ENCODE measurements at places on chromosomes 16 and 17. TPM values are rescaled to one million over a fixed set of nuclear protein-coding genes. Genes with fewer than 3 reads are reported as not detected.

DNA sequence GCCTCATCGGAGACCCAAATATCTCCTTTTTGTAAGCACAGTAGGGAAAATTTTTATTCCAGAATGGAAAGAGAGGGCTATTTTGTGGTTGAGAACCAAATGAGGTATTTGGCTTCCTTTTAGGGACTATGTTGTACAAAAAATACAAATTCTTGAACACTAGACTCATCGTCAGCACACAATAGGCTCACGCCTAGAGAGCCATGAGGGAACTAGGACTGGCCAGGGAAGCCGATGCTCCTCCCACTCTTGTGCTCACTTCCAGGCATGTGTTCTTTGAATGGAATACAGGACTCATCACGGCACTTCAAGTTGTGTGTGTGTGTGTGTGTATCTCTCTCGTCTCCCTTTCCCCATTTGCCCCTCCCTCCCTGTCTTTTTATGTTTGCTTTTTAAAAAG lies 17.8 kb upstream of the BLMH start:
- DNase-seq = no peak

NOD2 gene
- total RNA-seq = 2.5 TPM

DYNLL2 gene
- total RNA-seq = 13.9 TPM

DNA sequence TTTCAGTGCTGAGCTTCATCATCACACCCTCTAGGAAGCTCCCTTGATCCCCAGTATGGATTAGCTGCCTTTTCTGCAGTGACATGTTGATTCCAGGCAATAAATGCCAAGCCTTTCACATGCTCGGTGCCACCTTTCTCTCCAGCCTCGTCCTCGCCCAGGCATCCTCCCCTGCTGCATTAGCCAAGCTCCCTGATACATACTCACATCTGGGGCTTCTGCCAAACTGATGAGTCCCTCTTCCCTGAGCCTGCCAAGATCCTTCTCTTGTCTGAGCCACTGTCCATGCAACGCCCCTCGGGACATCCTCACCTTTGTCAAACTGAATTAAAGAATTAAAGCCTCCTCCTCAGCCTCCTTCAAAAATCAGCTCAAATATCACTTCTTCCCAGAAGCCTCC lies 538.5 kb upstream of the CDH11 start:
- no peak for DNase-seq

C16orf89 gene
- 6.3 TPM for total RNA-seq

DNA sequence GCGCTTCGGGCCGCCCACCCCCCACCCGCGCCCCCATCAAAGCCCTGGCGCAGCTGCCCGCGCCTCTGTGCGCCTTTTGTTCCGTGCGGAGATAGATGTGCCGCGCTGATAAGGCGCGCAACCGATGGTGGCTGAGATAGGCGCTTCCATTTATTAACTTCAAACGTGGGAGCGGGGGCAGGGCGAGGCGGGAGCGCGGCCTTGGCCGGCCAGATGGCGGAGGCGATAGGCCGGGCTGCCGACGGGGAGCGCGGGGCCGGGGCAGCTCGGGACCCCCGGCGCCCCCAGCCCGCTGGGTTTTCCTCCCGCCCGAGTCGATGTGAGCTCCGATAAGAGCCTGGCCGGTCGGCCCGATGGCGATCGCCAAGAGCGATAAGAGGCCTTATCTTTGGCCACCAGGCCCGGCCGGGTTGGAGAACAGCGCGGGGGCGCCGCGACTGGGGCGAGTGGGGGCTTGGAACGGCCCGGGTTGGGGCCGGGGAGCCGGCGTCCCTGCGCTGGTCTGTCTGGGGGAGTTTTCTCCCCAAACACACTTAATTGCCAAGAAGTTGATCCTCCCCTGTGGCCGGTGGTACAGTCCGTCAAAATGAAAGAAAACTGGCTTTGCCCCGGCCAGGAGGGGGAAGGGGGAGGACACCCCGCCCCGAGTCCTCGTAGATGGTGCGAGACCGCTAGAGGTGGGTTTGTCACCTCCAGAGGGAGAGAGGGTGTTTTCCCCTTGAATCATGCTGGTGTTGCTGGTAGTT lies 2.7 kb downstream of the ZFPM1 start:
- no peak for DNase-seq

- no peak for DNase-seq
Observed at GRCh38 chr16:75485230-75486013, 9.8 kb downstream of the CHST6 start.

GRCh38 chr17:28100251-28100650 lies 57.8 kb downstream of the NLK start:
- no peak for DNase-seq

GRCh38 chr17:38579934-38580333 lies 25.8 kb downstream of the SRCIN1 start:
- no peak for DNase-seq

GRCh38 chr16:27429981-27430441 lies 28.0 kb downstream of the IL21R start:
- no peak for DNase-seq

DNA sequence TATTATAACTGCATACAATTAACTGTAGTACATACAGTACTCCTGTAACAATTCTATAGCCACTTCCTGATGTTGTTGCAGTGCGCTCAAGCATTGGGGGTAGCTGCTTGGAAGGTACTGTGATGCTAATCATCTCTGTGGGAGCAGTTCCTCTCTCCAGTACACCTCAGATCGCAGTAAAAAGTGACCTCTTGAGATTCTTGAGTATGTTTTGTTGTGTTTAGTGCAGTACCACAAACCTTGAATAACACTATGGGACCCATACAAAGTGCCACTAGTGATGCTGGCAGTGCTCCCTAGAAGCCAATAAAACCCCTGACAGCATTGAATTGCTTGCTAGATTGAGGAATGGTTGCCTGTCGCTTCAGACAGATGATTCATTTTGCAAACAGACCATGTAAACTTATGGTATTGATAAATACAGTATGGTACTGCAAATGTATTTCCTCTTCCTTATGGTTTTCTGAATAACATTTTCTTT lies 193.0 kb downstream of the SPECC1 start:
- DNase-seq = no peak

DNA sequence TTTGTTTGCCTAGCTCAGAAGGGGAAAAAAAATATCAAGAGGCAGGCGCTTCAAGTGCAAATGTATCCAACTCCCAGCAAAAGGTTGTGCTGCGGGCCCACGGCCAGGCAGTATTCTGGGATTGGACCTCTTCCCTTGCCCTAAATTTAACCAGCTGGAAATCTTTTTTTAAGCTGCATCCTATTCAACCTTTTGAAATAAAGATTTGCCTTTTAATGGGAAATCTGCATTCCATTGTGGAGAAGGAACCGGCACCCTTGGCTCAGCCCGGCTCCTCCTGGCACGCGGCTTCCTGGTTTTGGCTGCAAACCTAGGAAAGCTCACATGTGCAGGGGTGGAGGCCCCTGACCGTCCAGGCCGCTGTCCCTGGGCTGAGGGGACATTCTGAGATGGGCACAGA lies 38.8 kb upstream of the ENPP7 start:
- no peak for DNase-seq

- DNase-seq = peak; percentile 32
Observed at GRCh38 chr17:76585649-76586593, at the start of gene ST6GALNAC2. Gene ST6GALNAC2, minus strand, starts transcription at chr17:76585860. Its CDS starts 52 bp downstream, at chr17:76585808.

NOMO2 gene
- total RNA-seq = 52.1 TPM

DNA sequence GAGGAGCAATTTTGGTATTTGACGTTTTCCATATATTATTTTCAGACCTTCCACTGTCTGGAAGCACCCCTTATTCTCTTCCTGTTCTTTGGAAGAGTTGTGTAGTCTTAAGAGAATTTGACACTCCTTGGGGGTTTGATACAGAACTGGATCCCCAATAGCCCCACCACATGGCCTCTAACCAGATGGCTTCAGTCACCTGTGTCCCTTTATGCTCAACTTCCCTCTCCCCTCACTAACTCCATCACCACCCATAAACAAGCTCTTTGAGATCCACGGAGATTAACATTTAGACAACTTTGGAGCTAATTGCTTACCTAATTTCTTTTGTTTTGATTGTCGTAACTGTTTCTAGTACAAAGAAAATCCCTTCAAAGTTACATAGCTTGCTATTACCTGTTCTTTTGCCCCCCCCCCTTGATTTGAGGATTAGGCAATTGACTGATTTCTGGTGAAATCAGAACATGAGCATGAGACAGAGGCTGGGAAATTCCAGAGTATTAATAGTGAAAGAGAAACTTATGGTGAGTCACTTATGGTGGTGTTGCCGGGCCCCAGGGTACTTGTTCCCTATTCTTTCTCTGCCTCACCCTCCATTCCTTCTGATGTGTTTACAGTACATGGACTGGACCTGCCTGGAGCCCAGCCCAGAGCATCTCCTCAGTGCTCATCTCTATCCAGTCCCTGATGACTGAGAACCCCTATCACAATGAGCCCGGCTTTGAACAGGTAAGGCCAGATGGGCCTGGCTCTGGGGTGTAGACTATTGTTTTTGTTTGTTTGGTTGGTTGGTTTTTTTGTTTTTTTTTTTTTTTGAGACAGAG lies 7.5 kb downstream of the UBE2Z start:
- DNase-seq = peak; percentile 8

CACNA1G gene
- not detected for total RNA-seq

EIF4A3 gene
- 69.0 TPM for total RNA-seq

SNX20 gene
- 5.1 TPM for total RNA-seq

- DNase-seq = no peak
Observed at GRCh38 chr17:73010414-73010813, 82.1 kb downstream of the SLC39A11 start.

TNFRSF17 gene
- total RNA-seq = not detected

CALCOCO2 gene
- total RNA-seq = 167 TPM

- DNase-seq = no peak
Observed at GRCh38 chr16:30413112-30413806, 5.9 kb downstream of the ZNF771 start.

FMNL1 gene
- total RNA-seq = 25.7 TPM

- no peak for DNase-seq
Observed at GRCh38 chr17:42118545-42118944, 2.6 kb downstream of the KAT2A start.

COG8 gene
- 77.5 TPM for total RNA-seq

- no peak for DNase-seq
Observed at GRCh38 chr16:14487579-14487978, 142.5 kb downstream of the PARN start.

DNA sequence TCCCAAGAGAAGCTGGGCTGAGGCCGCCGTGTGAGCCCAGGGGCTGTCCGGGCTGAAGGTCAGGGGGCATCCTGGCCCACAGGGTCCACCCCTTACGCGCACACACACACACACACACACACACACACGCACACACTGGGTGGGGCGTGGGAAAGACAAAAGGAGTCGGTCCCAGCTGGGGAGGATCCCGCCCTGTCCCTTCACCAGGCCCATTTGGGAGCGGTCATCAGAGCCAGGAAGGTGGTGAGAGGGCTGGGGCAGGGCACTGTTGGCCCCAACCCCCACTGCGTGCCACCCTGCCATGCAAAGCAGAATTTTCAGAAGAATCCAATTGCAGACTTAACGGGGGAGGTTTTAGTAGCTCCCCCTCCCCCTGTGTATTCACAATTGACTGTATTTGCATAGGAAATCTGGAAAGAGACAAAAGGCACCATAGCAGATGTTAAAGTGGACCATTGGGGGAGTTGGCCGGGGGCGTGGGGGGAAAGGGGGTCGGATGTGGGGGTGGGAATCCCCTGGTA lies 11.3 kb upstream of the CD300A start:
- no peak for DNase-seq

DNA sequence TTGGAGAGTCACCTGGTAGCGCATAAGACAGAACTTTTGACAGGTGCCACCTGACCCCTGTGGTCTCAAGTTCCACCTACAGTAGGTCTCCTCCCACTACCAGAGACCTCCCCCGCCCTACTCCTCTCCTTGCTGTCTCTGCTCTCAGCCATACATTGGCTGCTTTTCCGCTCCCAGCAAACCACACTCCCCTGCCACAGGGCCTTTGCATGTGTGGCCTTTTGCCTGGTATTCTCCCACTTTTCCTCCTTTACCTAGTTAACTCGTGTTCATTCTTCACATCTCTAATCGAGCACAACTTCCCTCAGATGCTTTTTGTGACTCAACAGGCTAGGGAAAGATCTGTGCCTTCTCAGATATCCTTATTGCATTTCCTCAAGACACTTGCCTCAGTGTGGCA lies 218.3 kb upstream of the EEF2KMT start:
- DNase-seq = no peak

TP53TG3F gene
- not detected for total RNA-seq

- no peak for DNase-seq
Observed at GRCh38 chr16:28845293-28845692, 855 bp downstream of the TUFM start.

DNA sequence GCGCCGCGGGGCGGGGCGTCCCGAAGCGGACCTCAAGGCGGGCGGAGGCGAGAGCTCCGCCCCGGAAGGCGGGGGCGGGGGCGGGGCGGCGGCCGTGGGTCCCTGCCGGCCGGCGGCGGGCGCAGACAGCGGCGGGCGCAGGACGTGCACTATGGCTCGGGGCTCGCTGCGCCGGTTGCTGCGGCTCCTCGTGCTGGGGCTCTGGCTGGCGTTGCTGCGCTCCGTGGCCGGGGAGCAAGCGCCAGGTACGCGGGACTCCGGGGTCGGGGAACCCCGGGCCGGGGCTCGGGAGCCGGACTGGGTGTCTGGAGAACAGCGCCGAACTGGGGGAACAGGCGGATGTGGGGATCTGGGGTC lies at the start of gene TNFRSF12A:
TSS of gene TNFRSF12A (plus strand) at position 122 of the 357 bp plus-strand sequence. CDS start at position 152, 30 bp downstream.
- peak; percentile 42 for DNase-seq

GRCh38 chr17:17088086-17088485 lies 45.8 kb downstream of the MPRIP start:
- peak; percentile 1 for DNase-seq

GRCh38 chr17:47776330-47777197 lies 43.5 kb downstream of the TBX21 start:
- no peak for DNase-seq

CCL2 gene
- 34.7 TPM for total RNA-seq

MPP3 gene
- total RNA-seq = 31.5 TPM
